ENCODE measurements at places on chromosomes 7 and 10.
A peak's percentile ranks its signal among the peaks of the same experiment; 100 is the strongest.

DNA sequence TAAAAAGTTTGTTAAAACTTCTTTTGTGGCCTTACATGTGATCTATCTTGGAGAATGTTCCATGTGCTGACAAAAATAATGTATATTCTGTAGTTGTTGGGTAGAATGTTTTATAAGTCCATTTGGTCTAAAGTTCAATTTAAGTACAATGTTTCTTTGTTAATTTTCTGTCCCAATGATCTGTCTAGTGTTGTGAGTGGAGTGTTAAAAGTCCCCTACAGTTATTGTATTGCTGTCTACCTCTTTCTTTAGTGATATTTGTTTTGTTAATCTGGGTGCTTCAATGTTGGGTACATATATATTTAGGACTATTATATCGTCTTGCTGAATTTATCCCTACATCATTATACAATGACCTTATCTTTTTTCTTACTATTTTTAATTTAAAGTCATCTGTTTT is 6.9 kb downstream of the TMEM140 start:
- no peak for DNase-seq

GRCh38 chr7:131546583-131547141 is 9.8 kb downstream of the PODXL start:
- DNase-seq = no peak

GRCh38 chr7:69510114-69510513 is 88.2 kb upstream of the AUTS2 start:
- no peak for DNase-seq

DNA sequence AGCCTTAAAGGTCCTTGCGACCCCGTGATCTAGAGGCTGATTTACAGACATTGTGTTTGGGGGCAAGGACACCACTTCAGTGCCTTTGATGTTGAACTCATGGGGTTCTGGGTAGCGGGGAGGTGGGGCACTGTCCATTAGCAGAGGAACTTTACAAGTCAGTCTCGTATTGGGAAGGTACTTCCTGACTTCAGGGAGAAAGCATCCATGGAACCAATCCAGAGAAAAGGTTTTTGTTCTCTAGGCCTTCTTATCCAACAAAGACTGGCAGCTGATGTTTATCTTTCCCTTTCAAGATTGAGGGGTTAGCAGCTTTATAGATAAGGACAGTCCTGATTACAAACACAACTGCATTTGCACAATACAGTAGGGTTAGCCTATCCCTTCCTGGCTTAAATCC is 2.8 kb downstream of the GTPBP10 start:
- no peak for DNase-seq

GRCh38 chr10:36116731-36117130 is 474.6 kb upstream of the FZD8 start:
- no peak for DNase-seq

DNA sequence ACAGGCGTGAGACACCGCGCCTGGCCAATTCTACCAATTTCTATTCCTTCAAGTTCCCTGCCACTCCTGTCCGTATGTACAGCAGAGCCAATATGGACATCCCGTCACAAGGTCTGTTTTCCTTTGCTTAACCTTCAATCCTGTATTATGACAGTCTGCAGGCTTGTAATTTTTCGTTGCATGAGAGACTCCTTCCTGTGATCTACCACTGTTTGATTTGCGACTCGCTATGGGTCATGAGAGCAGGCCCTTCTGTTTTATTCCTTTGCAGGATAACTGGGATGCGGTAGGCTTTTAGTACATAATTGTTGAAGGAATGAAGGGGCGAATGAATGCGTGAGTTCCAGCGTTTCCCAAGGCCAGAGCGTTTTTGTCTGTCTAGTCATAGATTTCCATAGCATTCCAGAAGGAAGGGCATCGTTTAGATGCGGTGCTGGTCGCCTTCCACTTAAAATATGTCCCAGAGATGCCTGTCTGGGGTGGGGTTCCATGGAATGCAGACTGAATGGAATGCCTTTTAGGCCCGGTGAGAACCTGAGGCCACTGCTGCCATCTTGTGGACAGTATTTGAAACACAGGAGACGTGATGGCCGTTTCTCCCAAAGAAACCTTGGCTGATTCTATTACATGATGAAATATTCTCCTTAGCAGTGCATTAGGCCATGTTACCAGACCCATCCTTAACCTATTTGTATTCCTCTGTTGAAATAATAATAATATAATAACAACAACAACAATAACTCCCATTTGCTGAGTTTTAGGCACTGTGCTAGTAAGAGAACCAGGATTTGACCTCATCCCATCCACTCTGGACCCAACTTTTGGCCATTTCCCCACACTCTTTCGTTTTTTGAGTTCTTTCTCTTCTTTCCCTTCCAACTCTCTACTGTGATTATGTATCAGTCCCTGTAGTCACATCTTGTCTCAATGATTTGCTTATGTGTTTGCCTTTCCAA is 193.2 kb downstream of the MYOF start:
- no peak for DNase-seq

- no peak for DNase-seq
These were observed 112.4 kb upstream of the FZD8 start for GRCh38 chr10:35754519-35754918.

GRCh38 chr7:31120800-31121513 is 68.8 kb downstream of the ADCYAP1R1 start:
- DNase-seq = no peak

GRCh38 chr10:60382946-60383681 is 6.6 kb downstream of the ANK3 start:
- no peak for DNase-seq

DNA sequence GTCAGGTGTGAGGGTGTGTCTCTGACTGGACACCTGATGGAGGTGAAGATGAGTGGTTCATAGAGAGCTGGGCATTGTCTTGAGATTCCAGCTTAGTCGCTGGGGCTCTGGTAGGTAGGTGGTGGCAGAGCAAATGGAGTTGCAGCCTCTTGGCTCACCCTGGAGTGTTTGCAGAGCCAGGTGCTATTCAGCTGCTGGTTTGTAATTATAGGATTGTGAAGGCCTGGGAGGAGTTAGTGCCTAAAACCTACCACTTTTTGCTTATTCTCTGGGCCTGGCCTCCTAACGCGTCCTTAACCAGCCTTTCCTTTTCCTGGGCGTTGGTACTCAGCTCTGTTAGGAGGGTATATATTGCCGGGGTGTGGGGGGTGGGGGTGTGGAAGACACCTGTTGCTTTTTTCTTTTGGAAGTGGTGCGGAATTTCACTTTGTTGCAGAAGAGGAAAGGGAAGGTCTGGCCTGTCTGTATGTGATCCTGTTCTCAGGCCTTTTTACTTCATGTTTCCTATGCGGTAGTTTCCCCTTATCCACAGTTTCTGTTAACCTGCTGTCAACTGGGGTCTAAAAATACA is 3.2 kb downstream of the PPRC1 start:
- DNase-seq = peak; percentile 57

- no peak for DNase-seq
These were observed 28.6 kb upstream of the PROSER2 start for GRCh38 chr10:11794566-11794965.

Measured in NCI-H1417 treated with DMSO at 0.1 percent for 48 hours (cell line).